ENCODE measurements at places on chromosomes 3 and 15.
A peak's percentile ranks its signal among the peaks of the same experiment; 100 is the strongest.

DNA sequence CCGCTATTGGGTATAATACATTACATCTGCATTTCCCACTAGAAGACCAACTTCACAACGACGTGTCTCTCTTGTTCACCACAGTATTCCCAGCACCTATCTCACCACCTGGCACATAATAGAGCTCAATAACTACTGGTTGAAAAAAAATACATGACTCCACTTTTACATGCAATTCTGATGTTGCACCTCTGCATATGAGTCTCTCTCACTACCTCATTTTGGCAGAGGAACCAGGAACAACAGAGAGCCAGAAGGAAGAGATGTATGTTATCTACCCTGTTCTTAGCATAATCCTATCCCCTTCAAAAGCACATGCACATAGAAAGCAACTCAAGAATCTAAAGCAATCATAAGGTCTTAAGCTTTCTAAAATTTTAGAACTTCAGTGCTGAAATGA is 61.6 kb downstream of the SHQ1 start:
- no peak for DNase-seq

DNA sequence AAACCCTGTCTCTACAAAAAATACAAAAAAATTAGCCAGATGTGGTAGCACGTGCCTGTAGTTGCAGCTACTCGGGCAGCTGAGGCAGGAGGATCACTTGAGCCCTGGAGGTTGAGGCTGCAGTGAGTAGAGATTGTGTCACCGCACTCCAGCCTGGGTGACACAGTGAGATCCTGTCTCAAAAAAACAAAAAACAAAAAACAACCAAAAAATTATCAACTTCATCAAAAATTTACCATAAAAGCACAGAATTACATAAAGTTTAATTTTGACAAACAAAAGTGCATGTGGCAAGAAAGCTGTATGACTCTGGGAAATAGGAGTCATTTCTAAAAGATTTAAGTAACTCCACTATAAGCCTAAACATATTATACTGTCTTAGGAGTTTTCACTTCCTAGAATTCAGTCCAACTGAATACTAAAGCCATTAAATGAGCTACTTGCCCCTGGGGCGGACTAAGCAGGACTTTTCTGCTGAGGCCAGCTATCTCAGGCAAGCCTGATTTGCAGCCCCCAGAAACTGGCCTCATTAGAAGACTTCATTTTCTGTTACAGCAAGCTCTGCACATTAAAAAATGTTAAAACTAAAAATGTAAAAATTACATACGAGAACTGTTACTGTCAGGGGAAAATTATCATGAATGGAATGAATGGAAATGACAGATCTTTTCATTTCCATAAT is 23.0 kb downstream of the HSPBAP1 start:
- no peak for DNase-seq

- DNase-seq, result peak; percentile 38
Observed at GRCh38 chr3:172258624-172259023, 189.6 kb downstream of the GHSR start.

- no peak for DNase-seq
Observed at GRCh38 chr15:45802140-45802539, 167.3 kb downstream of the SQOR start.

DNA sequence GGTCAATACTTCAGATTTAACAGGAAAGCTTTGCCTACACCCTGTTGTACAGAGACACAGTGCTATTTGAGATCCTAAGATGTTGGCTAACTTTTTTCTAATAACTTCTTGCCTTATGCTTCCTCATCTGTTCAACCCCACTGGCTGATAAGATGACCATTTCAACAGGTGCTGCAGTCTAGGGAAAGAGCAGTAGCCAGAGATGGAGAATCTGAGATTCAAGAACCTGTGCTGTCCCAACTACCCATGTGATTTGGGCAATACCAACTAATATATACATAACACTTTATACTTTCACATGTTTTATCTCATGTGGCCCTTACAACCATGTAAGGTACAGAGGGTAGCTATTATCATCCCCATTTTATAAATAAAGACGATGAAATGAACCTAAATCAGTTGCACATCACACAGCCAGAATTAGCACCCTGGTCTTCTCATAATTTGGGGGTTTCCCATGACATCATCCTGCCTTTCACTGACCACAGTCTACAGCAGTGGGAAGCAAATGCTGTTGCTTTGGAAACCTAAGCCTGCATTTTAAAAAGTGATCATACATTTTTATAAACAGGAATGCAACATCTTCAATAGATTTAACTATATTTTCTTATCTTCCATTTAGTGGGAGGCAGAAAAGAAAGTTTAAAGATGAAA is 9.7 kb downstream of the TTC23 start:
- no peak for DNase-seq

DNA sequence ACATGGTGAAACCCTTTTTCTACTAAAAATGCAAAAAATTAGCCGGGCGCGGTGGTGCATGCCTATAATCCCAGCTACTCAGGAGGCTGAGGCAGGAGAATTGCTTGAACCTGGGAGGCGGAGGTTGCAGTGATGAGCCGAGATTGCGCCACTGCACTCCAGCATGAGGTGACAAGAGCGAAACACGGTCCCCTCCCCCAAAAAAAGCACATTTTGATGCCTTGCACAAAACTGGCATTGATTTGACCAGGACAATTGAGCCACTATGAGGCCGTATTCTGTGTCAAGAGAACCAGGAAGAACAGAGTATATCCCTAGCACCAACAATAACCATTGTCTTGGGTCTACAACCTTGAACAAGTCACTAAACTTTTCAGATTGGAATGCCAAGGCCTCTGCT is 50.6 kb downstream of the SH3BP5 start:
- no peak for DNase-seq

DNA sequence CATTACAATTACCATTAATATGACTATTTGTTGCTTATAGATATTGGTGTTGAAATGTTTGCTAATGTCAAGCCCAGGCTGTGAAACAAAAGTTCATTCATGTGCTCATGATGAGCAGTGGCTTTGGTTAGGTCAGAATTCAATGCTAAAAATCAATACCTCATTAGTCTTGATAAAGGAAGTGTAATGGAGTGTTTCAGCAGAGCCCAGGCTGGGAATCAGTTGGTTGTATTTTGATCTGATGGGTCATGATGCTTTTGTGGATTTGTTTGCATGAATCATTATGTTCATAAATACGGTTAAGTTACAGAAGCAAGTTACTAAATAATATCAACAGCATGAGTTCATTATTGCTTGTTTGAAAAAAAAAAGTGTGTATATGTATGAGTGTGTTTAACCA is 13.6 kb upstream of the ZNF774 start:
- DNase-seq, result no peak
